Stimulated activated CD4-positive, alpha-beta T cell treated with anti-CD3 and anti-CD28 coated beads, Interleukin-4, amount 100 ng/mL, for 1 hour (primary cell): ENCODE measurements at places on chromosomes 2 and 18.

DNA sequence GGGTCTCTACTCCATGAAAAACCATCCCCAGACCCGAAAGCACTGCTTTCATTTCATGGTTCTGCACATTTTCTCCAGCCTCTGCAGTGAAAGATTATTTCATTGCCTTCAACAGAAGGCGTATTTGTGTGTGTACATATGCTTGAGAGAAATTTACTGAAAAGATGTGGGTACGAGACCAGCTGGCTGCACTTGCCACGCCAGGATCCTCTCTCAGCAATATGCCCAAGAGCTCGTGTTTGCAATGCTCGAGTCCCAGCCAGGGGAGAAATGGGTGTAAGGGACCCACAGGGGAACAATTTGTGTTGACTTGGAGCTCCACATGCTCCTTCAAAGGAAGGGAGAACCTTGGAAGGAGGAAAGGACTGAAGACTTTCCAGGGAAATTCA is 37.3 kb downstream of the TMEM177 start:
- no peak for DNase-seq

DNA sequence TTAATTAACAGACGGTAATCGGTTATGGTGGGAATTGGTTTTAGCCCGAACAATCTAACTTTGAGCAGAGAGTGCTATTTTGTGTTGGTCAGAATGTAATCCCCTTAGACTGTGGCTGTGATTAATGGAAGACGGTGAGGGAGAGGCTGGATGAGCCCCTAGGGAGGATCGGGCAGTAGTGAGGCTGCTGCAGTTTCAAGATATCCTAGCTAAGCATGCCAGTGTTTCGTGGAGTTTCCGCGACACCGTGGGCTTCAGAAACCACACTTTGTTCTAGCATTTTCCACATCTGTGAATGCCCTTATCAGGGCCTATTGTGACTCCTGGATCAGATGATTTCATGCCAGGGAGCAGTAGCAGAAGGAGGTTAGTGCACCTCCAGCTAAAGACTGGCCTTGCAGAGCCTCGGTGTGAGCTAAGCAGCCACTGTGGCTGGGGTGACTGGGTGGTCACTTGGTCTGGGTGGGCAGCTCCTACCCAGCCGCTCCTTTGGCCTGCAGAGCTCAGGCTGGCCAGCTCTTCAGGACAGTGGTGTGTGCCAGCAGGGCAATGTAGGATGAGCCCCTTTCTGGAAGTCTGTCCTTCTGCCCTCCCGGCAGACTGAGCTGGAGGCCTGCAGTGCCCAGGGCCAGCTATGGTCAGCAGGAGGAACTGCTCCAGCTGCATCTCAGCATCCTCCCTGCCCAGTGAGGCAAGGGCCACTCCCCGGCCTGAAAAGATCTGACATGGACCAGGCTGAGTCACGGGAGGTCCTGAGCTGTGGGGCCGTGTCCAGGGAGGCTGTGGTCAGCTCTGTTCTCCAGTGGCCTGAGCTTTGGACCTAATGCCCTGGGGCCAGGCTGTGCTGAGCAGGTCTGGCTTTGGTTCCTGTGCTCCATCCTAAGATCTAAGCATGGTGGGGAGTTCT is 142.6 kb upstream of the GPC1 start:
- DNase-seq, result no peak

DNA sequence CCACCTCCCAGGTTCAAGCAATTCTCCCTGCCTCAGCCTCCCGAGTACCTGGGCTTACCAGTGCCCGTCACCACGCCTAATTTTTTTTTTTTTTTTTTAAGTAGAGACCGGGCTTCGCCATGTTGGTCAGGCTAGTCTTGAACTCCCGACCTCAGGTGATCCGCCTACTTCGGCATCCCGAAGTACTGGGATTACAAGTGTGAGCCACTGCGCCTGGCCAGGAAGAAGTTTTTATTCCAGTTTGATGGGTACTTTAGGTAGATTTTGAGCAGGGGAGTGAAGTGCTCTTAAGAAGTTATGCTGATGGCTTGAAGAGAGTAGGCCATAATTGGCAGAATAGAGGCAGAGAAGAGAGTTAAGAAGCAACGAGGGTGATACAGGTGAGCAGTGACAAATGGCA is 25.3 kb downstream of the FZD5 start:
- no peak for DNase-seq

DNA sequence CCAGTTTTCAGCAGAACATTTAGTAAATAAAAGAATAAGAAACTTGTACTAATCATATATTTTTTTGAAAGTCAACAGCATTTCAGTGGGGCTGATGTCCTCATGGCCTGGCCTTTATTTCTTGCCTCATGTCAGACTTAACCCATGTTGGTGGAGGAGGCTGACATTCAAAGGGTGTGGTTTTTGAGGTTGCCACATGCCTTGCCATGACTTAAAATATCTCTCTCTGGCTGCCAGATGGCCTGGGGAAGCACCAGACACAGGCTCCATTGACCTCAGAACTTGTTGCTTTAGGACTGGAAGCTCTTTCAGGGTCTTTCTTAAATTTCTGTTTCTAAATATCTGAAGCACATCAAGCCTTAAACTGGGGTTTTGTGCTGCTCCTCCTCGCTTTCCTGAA is 32.5 kb upstream of the CD28 start:
- DNase-seq, result no peak

DNA sequence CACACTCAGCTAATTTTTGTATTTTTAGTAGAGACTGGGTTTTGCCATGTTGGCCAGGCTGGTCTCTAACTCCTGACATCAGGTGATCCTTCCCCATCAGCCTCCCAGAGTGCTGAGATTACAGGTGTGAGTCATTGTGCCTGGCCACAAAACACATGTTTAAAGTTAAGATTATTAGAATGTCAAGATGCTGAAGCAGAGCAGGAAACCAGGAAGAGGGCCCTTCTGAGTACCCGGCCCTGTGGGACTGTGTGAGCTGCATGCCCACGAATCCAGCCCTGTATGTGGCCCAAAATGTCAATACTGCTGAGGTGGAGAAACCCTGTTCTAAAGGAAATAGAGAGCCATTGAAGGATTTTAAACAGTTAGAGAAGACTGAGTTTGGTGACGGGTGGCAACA is 31.0 kb upstream of the REV1 start:
- DNase-seq, result no peak
